Stromal cell of bone marrow (primary cell): ENCODE measurements at places on chromosomes 16 and 17.

GRCh38 chr17:73437826-73438225 lies 126.0 kb upstream of the CDC42EP4 start:
- DNase-seq = no peak

DNA sequence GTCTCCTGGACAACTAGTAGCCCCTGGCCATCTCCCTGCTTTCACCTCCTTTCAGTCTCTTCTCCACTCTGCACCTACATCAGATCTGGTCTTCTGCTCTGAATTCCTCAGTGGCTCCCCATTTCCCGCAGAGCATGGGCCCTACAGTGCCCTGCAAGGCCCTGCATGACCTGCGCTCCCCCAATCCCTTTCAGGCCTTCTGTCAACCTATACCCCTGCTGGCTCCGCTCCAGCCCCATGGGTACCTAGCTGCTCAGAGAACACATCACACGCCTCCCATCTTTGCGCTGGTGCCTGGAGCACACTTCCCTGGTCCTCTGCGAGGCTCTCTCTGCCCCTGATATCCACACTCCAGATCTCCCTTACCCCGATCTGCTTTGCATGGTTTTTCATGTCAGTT lies 145.2 kb downstream of the KATNIP start:
- DNase-seq = no peak

DNA sequence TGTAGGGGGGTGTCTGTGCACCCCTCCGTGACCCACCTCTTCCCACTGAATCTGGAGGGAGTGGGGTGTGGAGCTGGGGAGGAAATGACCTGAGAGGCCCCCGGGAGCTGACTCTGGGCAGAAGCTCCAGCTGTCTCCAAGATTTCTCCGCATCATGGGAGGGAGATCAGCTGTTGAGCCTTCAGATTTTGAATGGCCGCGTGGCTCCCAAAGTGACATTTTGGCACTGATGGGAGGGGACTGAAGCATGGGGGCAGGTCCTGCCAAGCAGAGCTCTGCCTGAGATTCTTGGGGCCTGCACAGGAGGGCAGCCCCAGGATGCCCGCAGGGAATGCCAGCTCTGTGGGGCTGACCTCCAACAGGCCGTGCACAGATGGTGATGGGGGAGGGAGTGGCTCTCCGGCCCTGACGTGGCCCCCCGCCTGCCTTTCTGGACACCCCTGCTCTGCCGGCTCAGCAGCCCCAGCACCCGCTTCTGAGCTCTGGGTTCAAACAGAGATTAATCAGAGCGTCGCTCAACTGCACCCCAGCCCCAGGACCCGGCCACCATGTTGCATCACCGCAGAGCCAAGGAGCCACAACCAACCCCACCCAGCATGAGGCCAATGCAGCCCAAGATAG lies 25.3 kb upstream of the UBE2I start:
- no peak for DNase-seq

DNA sequence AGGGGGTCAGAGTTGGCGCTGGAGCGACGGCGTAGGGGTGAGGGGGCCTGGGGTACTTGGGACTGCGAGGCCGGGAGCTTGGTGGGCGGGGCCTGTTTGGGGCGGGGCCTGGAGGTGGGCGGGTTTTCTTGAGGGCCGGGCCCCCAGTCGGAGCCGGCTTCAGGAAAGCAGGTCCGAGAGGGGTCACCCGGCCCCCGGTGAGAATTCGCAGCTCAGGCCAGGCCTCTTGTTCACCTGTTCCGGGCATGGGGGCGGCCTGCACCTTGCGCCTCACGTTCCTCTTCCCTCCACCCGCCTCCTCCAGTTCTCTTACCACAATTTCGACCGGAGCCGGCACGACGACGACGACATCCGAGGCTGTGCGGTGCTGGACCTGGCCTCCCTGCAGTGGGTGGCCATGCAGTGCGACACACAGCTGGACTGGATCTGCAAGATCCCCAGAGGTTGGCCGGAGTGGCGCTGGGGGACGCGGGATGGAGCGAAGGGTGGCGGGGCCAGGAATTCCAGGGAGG lies 52.5 kb downstream of the MRC2 start:
- DNase-seq = no peak

DNA sequence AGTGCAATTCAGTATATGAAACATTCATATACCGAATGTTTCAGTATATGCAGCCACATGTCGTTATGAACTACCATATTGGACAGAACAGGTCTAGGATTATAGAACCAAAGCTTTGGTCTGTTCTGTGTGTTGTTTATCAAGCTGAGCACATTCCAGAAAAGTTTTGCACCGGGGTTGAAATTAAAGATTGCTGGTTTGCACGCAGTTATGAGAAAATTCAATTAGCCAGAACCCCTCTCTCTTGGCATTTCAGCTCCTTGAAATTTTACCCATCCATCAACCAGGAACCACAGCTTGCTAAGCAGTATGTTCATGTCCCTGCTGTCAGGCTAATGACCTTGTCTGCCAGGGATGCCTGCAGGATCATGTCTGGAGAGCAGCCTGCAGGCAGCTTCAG lies 9.5 kb downstream of the KRT32 start:
- no peak for DNase-seq

GRCh38 chr17:59365383-59365981 lies 34.0 kb downstream of the YPEL2 start:
- no peak for DNase-seq

GRCh38 chr17:40993084-40993483 lies 880 bp downstream of the KRTAP3-3 start:
- no peak for DNase-seq

GRCh38 chr17:38352245-38353085 lies 821 bp downstream of the SOCS7 start:
- no peak for DNase-seq

- DNase-seq = no peak
Measured at GRCh38 chr16:79497606-79498350, 102.8 kb downstream of the MAF start.

GRCh38 chr16:70582280-70582978 lies 58.8 kb downstream of the SF3B3 start:
- DNase-seq = no peak

DNA sequence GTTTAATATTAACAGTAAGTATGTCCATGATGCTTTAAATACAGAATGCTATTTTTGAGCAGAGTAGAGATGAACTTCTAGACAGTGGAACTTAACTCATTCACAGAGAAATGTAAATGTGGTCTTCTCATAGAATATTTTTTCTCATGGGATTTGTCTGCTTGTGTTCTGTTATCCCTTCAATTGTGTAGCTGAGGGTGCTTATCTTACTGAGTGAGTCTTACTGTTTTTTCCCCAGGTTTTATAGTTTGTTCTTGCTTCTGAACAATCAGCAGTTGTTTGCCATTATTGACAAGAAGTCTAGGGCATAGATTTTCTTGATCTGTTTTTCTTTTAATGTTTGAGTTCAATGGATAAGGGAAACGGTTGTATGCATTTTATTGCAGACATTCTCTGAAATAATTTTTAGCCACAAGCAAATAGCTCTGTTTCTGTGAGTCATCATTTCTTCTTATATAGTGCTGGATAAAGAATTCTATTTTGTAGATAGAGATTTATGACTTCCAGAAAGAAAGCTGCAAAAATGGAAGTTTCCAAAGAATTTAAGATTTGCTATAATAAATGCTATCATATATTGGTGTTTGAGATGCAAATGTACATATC lies 60.5 kb downstream of the NF1 start:
- no peak for DNase-seq

DNA sequence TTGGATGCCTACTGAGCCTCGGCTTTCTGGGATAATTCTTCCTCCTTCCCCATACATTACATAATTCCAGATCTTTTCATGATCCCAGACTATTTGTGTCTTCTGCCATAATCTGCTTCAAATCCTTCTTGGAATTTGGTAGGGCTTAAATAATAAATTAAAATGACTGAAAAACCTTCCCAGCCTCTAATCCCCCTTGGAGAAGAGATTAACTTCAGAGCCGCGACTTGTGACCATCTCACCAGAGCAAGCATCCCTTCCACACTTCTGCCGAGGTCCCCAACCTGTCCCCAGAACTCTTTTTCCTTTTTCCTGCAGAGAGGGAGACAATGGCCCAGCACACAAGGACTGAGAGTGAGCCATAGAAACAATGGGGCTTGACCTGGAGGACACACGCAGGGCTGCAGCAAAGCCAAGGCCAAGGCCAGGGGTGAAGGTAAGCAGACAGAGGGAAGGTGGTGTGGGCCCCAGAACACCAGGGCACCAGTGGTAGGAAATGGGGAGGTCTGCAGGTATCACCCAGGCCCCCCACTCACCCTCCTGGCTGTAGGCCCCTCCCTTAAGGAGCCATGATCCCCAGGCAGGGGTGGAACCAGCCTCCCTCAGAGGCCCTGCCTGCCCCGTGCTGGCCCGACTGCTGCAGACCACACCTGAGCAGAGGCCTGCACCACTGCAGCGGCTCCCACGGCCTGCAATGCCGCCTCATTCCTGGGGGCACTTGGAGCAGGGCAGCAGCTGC lies 9.6 kb upstream of the BCAR1 start:
- DNase-seq = no peak

DNA sequence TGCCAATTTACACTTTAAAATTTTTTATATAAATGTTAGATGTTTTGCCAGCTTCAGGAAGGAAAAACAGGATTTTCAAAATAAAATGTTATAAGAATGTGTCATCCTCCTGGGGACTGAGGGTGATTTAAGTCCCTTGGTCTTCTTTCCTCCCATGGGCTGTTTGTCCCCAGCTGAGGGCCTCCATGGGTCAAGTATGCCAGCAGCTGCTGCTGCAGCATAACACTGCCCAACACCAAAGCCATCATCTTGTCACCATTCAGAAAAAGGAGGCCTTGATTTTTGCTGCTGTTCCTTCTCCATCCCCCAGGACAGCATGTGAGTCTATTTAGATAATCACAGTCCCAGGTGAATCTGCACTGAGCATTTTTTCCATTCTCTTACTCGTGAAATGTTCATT lies 188.5 kb downstream of the LGALS9B start:
- DNase-seq = no peak

DNA sequence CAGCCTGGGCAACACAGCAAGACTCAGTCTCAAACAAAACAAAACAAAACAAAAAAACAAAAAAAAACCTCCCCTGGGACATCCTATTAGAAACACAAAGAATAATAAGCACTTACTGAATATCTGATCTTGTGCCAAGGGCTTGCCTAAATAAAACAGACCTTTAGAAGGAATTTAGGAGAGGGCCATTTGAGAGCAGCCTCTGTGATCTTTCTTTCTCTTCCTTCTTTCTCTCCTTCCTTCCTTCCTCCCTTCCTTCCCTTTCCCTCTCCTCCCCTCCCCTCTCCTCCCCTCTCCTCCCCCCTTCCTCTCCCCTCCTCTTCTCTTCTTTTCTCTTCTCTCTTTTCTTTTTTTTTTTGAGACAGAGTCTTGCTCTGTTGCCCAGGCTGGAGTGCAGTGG lies 12.3 kb downstream of the ITGAL start:
- DNase-seq = no peak

DNA sequence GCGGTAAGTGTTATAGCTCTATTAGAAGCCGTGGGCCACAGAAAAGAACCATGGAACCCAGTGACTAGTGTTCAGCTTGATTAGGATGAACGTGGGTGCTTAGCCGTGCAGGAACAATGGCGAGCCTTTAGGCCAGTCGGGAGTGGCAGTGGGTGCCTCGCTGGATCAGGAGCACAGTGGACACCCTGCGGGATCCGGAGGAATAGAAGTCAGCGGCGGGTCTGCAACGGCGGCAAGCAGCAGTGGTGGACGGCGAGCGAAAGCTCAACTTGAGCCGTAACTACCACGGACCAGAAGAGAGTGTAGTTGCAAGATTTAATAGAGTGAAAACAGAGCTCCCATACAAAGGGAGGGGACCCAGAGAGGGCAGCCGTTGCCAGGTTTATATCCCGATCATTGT lies 37.3 kb upstream of the CDH15 start:
- no peak for DNase-seq

- DNase-seq = no peak
Measured at GRCh38 chr17:333626-334396, 18.8 kb downstream of the RPH3AL start.

- DNase-seq = no peak
Measured at GRCh38 chr17:42153919-42154742, 658 bp downstream of the RAB5C start.

DNA sequence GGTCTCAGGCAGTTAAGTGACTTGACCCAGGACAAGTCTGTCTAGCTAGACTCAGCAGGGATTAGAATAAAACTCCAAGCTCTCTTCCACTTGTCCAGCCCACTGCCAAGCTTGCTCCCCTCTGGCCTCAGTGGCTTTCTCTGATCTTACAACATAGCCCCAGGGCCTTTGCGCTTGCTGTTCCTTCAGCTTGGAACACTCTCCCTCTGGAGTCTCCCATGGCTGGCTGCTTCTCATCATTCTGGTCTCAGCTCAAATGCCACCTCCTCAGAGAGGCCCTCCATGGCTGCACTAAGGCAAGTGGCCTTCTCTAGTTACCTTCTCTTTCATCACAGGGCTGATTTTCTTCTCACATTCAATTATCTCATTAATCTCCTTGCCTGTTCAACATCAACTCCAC lies 1.1 kb downstream of the TVP23A start:
- no peak for DNase-seq

DNA sequence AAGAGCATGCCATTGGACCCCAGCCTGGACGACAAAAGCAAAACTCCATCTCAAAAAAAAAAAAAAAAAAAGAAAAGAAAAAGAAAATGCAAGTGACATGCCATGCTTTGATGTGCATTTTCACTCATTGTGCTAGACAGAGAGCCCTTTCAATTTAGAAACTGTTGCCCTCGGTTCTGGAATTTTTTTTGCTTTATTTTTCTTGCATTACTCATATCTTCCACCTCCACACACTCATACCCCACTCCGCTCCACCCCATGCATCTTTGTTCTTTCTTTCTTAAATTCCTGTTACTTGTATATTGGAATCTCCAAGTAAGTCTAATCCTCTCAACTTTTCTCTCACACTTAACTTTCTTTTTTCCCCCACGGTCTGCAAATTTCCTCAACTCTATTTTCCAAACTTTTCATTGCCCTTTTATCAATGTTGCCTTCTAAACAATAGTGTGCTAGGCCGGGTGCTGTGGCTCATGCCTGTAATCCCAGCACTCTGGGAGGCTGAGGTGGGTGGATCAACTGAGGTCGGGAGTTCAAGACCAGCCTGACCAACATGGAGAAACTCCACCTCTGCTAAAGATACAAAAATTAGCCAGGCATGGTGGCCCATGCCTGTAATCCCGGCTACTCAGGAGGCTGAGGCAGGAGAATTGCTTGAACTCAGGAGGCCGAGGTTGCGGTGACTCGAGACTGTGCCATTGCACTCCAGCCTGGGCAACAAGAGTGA lies 16.8 kb upstream of the SUZ12 start:
- DNase-seq = no peak

- no peak for DNase-seq
Measured at GRCh38 chr16:24984903-24985675, 30.1 kb downstream of the ARHGAP17 start.

- DNase-seq = no peak
Measured at GRCh38 chr16:83995754-83996153, 27.7 kb downstream of the NECAB2 start.

- no peak for DNase-seq
Measured at GRCh38 chr17:49209061-49209571, 1.3 kb downstream of the GNGT2 start.

DNA sequence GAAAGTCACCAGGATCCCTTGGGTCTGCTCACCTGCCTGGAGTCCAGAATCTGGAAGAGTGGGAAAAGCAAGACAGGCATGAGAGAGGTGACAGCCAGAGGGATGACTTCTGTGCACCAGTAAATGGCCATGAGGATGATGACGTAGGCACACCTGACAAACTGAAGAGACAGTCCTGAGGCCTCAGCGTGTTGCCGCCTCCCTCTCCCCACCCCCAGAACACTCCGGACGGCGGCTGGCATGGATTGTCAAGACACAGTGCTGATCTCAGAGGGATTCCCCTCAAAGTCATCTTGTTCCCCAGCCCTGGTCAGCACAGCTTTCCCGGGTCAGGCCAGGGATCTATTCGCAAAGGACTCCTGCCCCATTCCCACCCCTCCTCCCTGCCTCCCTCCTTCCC lies 6.2 kb downstream of the SLC13A5 start:
- DNase-seq = no peak
